Renal pelvis (tissue), 12 donors: ENCODE measurements at places on chromosomes 4 and X. TPM values are rescaled to one million over a fixed set of nuclear protein-coding genes. Genes with fewer than 3 reads are reported as not detected.

DNA sequence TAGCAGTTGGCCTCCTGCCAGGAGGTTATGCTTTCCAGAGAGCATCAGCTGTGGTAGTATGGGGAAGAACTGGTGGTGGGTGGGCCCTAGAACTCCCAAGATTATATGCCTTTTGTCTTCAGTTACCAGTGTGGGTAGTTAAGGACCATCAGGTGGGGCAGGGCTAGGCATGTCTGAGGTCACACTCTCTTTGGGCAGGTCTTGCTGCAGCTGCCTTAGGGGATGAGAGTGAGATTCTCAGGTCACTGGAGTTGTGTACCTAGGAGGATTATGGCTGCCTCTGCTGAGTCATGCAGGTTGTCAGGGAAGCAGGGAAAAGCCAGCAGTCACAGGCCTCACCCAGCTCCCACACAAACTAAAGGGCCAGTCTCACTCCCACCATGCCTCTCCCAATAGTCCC is 172.9 kb upstream of the GYPA start:
- no peak for DNase-seq

GRCh38 chrX:123254457-123254856 is 70.4 kb downstream of the GRIA3 start:
- no peak for DNase-seq

DNA sequence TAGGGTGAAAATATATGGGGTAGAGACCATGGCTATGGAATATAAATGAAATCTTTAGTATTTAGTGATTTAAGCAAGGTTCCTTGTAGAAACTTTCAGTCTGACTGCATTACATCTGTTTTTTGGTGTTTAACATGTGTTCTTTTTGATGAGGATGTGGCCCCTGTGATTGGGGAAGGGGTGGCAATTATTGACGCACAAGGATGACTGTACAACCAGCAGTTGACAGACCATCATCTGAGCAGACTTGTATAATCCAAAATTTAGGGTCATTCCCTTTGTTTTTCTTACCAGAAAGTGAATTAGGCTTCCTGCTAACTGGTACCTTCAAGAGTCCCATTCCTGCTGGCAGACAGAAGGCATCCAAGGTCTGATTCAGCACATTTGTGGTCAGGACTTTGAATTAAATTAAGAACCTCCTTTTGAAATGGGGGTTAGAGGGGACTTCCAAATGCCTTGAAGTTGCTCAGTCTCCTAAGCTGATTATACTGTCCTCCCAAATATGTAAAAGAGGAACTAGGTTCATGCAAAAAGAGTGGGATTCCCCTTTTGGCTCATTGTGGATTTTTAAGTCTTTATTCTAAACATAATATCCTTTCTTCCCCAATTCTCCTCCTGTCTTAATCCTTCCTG is 112.4 kb upstream of the CXCL13 start:
- DNase-seq = no peak

GRCh38 chrX:150587585-150588503 is 19.4 kb downstream of the MTM1 start:
- no peak for DNase-seq

- DNase-seq = no peak
Measured at GRCh38 chrX:154761977-154762536, 607 bp upstream of the DKC1 start.

- DNase-seq = no peak
Measured at GRCh38 chrX:100895365-100896075, 21.4 kb upstream of the NOX1 start.

DNA sequence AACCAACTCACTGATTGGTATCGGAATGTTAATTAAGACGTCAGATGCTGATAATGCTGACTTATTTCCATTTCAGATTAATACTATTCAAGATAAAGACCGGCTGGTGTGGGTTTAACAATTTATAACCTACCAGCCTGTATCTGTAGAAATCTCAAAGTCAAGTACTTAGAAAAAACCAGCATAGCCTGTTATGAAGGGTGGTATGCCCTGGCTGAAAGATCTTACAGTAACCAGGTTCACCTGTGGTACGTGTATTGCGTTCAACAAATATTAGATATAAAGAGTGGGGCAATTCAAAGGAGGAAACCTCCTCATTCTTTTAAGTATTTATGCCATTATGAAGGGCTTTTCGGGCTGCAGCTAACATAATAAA is 240.8 kb upstream of the ANXA3 start:
- DNase-seq = no peak

DNA sequence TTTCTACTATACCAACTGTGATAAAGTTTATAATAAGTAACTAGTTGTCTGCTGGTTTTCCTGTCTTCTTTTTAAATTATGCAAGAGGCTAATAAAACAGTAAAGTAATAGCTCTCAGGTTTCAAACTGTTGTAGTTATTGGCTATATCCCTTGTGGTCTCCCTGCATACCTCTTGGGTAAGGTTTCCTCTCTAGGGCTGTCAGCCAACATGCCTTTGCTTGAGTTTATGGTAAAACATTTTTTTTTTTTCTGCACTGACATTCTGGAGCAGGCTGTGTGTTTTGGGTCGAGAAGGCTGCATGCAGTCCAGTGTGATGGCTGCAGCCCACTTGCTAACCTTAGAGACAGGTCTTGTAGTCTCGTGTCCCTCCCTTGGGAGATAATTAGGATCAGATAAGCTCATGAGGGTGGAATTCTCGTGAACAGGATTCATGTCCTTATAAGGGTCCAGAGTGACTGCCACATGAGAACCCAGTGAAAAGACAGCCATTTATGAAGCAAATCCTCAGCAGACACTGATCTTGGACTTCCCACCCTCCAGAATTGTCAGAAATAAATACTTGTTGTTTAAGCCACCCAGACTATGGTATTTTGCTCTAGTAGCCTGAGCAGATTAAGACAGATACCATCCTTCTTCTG is 831.2 kb downstream of the CCSER1 start:
- DNase-seq = no peak

Gene FAT4
- 28.4 TPM for polyA plus RNA-seq

DNA sequence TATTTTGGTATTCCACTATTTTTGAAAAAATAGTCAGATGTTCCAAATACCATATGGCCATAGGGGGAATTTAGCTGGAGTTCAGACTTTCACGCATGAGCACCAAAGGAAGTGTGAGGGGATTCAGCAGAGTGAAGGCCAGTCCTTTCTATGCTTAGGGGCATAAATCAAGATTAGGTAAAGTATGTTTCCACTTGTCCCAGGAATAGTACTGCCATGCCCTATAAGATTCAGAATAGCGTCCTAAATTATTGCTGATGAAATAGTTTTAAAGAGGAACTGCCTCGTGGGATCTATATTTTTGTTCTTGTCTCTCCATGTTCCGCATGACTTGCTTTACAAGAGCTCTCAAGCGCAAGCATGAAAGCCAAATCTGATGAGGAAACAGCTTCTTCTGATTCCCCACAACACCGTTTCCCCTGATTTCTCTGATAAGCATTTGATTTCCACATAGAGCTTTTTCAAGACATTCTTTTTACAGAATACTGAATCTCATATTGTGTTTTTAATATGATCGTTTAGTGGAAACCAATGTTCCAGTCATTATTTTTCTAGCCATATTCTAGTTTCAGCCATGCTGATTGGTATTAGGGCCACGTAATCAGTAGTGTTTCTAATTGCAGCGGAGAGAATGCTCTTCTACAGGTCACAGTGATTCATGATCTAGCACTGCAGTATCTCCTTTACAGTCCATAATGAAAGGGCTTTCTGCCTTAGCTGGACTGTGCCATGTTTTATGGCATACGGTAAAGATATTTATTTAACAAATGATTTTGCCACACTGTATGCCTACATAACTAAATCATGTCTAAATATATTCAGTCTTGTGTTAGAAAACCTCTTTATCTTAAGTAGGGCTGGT is 492.3 kb downstream of the CENPC start:
- DNase-seq = no peak

- DNase-seq = no peak
Measured at GRCh38 chrX:16873106-16873505, 2.9 kb upstream of the RBBP7 start.

DNA sequence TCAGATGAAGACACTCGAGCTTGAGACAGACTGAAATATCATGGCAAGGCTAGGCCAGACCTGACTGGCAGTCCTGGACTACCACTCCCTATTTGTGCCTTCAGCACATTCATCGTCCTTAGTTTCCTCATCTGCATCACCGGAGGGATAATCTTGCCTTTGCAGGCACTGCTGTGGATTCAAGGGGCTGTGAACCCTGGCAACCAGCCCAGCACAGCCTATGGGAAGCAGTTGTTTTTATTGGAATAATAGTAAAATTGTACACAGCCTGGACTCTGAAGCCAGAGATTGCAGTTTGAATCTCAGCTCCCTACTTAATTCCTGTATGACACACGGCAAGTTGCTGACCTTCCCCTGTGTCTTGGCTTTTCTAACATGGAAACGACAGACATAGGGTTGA is 161.0 kb downstream of the NSUN7 start:
- DNase-seq = no peak
